Dermis blood vessel endothelial cell (primary cell): ENCODE measurements at places on chromosomes 5 and 9. TPM values are rescaled to one million over a fixed set of nuclear protein-coding genes. Genes with fewer than 3 reads are reported as not detected.

CMYA5 gene
- total RNA-seq = 0.05 and 0.17 TPM in 2 replicates

CEP72 gene
- 2.9 and 4.7 TPM in 2 replicates for total RNA-seq

CDC20B gene
- total RNA-seq = 0.05 TPM in 1 of 2 replicates, not detected in the other

IRX4 gene
- not detected in 2 replicates for total RNA-seq

TMEM174 gene
- total RNA-seq = not detected in 2 replicates

CCDC183 gene
- 0.37 and 1.0 TPM in 2 replicates for total RNA-seq

ADAMTSL2 gene
- under 0.01 and 0.17 TPM in 2 replicates for total RNA-seq

KIF4B gene
- total RNA-seq = 0.17 and 0.42 TPM in 2 replicates
